ENCODE measurements at places on chromosomes 2 and 18.

DNA sequence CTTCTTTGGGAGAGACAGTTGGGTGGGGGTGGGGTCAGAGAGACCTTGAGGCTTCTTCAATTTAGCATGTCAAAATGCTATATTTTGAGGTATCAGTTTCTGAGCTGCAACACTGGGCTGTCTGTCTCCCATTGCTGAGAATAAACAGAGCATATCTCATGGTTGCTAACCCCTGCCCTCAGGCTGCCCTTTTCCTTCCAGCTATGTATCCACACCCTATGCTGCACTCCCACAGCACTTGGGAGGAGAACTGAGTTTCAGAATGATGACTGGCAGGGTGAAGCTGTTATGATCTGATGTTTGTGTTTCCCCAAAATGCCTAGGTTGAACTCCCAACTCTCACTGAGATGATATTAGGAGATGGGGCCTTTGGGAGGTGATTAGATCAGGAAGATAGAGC lies 794.0 kb downstream of the RNF144A start:
- no peak for DNase-seq

DNA sequence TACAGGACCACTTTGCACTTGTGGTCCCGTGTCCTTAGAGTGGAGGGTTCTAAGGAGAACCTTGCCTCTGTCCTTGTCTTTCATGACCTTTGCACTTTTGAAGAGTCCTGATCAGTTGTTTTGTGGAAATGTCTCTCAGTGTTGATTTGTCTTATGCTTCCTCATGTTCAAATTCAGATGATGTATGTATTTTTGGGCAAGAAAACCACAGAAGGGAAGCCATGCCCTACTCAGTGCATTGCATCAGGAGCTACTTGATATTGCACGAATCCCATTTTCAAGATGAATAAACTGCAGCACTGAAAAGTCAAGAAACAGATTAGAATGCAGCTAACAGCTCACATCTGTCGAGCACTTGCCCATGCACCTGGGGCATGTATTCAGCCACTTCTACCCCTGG lies 152.2 kb downstream of the INHBB start:
- DNase-seq = no peak

GRCh38 chr2:169877398-169877797 lies 50.1 kb downstream of the UBR3 start:
- DNase-seq = no peak

DNA sequence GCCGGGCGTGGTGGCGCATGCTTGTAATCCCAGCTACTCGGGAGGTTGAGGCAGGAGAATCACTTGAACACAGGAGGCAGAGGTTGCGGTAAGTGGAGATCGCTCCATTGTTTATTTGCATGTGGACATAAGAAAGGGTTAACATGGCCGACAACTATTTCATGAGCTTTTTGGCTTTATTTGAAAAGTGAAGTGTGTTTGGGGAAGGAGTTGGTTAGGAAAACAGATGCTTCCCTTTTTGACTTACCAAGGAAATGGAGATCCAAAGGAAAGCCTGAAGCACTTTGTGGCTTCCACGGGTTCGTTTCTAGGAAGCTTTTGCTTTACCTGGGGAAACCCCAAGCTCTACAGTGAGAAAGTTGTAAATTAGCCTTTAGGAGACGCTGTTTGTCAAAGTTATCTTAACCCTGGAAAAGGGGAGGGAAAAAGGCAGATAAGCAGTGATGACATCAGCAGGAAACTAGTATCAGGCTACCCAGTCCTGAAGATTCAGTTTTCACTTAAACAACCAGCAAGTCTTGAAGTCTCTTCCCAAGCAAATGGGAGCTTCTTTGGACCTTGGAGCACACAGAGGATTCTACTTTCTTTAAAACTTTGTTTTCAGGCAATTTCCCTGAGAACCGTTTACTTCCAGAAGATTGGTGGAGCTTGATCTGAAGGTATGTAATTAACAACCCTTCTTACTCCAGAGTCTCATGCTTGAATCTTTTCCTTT lies at the start of gene CASP10:
TSS of gene CASP10 (plus strand) at position 492 of the 715 bp plus-strand sequence. CDS start 2,637 bp downstream, outside the sequence.
- DNase-seq = no peak

DNA sequence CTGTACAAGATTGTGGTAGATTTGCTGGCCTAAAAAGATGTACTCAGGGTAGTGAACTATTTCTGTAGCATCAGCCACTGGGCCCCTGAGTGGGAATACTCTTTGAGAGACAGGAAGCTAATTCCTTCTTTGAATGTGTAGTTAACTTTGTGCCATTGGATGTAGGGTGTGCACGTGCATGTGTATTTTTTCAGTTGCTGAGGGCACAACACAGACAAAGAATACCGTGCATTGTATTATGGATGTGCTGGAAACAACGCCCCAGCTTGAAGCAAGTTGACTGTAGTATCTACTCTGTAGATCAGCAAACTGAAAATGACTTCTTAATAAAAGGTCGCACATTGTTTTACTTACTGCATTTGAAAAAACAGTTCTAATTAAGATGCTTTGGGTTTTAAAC lies 14.1 kb downstream of the CRIM1 start:
- DNase-seq = no peak

GRCh38 chr18:13398631-13399030 lies 180.1 kb downstream of the LDLRAD4 start:
- no peak for DNase-seq

- no peak for DNase-seq
Measured at GRCh38 chr2:216568576-216568975, 64.6 kb upstream of the IGFBP2 start.

DNA sequence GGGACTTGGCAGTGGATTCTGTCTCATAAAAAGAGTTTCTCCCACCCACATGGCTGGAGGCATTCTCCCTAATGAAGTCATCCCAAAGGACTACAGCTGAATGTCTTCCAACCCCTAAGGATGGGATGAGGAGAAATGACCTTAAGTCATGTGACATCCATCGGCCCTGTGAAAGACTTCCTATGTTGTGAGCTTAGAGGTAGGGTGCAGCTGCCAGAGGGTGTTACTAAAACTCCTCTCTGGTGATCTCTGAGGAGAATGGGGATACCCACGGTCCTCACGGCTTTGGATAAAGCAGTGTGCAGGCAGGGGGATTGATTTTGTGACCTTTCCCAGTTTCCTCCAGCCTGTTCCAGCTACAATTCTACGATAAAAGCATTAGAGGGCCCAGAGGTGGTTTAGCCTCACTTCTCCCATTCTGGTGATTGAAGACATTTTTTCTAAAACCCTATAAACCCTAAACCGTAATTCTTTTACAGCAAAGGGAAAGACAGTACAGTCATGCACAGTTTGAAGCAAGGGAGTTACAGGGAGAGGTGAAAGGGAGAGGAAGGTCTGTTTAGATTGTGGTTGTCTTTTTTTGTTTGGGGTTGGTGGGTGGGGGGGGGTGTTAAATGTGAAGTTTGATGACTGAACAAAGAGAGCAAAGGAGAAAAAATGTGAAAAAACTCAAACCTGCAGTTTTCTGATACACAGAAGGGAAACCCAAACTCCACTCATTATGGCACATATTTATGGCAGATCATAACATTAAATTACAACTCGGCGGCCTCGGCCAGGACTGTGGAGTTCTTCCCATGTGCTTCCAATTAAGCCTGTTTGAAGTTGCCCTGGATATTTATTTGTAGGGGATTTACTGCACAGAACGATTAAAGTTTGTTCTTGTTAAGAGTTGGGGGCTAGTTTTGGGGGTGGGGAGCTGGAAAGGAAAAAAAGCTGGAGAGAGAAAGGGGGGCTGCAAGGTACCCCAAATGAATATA lies 26.6 kb upstream of the SLC14A2 start:
- DNase-seq = no peak

- DNase-seq = peak; percentile 32
Measured at GRCh38 chr2:191811807-191812602, 34.9 kb downstream of the CAVIN2 start.

GRCh38 chr2:40548521-40548920 lies 96.6 kb upstream of the SLC8A1 start:
- DNase-seq = no peak

DNA sequence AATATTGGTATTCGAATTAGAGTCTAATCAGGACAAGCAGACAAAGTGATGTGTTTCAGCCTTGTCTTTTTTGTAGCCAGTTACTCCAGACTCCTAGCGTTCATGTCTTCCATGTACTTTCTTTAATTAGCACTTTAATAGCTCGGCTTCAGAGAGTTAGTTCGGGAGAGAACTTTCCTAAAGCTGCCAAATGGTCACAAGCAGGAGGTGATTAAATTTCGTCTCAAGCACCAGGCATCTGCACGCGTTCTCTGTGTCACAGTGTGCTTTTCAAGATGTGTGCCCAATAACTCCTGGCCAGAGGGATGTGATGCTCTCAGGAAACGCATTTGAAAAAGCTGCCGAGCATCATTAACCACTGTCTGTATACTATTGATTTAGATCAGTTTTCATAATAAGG lies 790.8 kb downstream of the SOCS6 start:
- no peak for DNase-seq

DNA sequence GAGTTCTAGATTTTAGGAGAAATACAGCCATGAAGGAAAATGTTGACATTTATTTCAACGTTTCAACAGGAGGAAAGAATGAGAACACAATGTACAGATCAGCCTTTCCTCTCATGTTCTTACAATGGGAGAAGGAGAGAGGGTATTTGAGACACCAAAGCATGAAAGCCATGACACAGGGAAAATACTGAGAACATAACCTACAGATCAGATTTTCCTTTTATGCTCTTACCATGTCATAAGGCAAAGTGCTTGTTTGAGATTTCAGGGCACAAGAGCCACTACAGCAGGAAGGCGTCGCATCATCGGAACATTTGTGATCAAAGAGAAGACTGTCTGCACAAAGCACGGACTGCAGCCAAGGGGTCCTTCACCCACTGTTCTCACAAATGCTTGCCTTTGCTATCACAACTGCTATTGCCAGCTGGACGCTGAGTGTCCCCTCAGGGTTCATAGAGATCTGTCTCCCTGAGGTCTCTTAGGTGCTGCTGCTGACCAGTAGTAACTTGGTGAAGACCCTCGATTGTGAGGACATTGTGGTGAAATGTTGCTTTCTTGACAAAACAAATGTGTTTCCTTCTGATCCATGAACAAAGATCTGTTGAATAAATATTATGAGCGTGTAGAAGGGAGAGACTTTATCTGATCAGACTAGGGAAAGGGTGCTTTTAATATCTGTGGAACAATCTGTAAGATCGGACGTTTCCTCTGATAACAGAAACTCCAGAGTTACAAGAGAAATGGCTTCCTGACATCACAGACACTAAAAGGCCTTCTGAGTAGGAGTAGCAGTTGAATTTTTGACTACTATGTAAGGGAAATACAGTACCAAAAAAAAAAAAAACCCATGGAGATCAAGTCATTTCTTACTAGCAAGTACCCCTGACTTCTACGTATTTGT lies 6.4 kb upstream of the IL1RL1 start:
- peak; percentile 36 for DNase-seq

- no peak for DNase-seq
Measured at GRCh38 chr2:164457271-164457670, 164.0 kb downstream of the GRB14 start.

DNA sequence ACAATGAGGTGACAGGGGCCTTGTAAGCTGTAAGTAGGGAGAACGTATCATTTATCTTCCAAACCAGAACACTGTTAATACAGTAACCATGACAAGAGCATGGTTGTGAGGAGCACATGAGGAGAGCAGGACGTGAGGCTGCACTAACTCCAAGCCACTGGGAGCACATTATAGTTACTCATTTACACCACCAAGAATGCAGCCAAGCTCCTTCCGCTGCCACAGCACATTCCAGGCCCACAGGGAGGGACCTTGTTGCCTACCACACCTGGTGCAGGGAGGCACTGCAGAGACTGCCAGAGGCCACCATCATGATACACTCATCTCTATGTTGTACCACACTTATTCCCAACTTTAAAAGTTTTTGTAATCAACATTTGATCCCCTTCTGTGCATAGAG lies 13.5 kb upstream of the SFXN5 start:
- DNase-seq = no peak

GRCh38 chr18:35190948-35191697 lies 49.7 kb upstream of the ZNF397 start:
- no peak for DNase-seq

GRCh38 chr2:161177969-161178368 lies 17.7 kb downstream of the TANK start:
- no peak for DNase-seq

DNA sequence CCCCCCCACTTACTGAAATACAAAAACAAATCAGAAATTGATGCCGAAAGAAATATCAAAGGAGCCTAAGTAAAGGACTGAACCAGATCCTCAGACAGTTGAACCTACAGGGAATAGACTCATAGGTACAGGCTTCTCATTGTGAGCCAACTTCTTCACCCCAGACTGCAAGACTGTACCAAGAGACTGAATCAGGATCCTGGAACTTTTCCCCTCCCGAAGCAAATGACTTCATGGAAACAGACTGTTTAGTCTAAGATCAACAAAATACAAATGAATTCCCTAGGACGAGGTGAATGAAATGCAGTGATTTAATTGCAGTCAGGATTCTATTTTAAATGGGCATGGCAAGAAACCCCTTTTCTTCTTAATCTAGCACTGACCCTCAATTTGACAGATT lies 53.6 kb upstream of the RNF152 start:
- no peak for DNase-seq

GRCh38 chr18:9189491-9189890 lies 52.9 kb downstream of the ANKRD12 start:
- DNase-seq = no peak

DNA sequence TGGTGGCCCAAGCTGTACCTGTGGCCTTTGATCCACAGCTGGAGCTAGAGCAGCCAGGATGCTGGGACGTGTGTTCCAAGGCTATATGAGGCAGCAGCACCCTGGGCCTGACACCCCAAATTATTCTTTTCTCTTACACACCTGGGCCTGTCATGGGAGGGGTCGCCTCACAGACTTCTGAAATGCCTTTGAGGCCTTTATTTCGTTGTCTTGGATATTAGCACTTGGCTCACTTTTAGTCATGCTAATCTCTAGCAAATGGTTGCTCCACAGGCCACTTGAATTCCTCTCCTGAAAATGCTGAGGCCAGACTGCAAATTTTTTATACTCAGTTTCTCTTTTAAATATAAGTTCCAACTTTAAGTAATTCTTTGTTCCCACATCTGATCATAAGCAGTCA lies 22.0 kb upstream of the IL1R2 start:
- no peak for DNase-seq

GRCh38 chr2:226118471-226119429 lies 680.9 kb downstream of the IRS1 start:
- DNase-seq = no peak

GRCh38 chr2:43349904-43350303 lies 123.5 kb upstream of the ZFP36L2 start:
- no peak for DNase-seq

DNA sequence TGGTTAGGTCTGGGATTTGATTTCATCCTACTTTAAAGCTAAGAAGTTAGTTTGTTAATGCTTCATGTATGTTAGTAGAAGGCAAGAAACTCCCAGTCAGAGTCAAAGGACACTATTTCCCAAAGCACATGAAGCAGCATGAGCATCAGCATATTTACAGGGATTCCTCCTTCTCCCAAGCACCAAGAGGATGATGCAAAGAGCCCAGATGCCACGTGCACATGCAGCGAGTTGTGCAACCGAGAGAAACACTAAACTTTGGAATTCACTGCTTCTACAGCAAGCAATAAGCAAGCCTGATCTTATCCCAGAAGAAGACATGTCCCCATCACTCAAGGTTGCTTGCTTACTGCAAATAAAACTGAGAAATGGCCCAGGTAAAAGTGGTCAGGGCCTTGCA lies 32.5 kb downstream of the CPO start:
- no peak for DNase-seq

GRCh38 chr2:166449439-166449838 lies 44.6 kb downstream of the SCN7A start:
- no peak for DNase-seq

GRCh38 chr18:75316223-75316622 lies 105.6 kb downstream of the TSHZ1 start:
- DNase-seq = no peak

- no peak for DNase-seq
Measured at GRCh38 chr2:240464514-240465241, 29.2 kb downstream of the GPC1 start.

Measured in activated T-cell treated with anti-CD3 and anti-CD28 coated beads, Interleukin-2, amount 50 U/mL, for 72 hours (primary cell).